ENCODE measurements at places on chromosomes 5 and 9. TPM values are rescaled to one million over a fixed set of nuclear protein-coding genes. Genes with fewer than 3 reads are reported as not detected.

Gene PCDHB14
- total RNA-seq: 1.5 TPM

Gene HMGCR
- 178 TPM for total RNA-seq

Gene GPSM1
- total RNA-seq: 22.1 TPM

Gene ENTPD8
- total RNA-seq: 0.90 TPM

Gene HAVCR2
- total RNA-seq: not detected

Gene PLPP7
- 2.4 TPM for total RNA-seq

DNA sequence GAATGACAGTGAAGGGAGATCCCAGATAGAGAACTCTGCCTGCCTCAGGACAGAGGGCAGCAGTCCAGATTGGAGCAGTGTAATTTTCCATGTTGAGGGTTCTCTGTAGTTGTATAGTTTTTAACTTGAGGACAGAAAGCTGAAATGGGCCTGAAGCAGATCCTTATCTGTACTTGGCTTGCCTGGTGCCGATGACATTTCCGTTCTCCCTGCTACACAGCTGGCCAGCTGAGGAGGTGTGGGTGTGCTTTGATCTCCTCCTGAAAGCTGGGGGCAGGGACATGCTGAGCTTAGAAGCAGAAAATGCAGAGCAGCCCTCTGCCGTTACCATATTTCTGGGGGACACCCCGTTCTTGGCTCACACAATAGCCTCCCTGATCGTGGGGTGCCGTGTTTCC lies 10.5 kb downstream of the GLRX start:
- no peak for DNase-seq
- no peak overlapping the region for H3K4me3 ChIP-seq
- no peaks in the 10 kb centered on the region for H3K27me3 ChIP-seq
- H3K4me1 ChIP-seq: peaks cover 2% of the 10 kb centered on the region

DNA sequence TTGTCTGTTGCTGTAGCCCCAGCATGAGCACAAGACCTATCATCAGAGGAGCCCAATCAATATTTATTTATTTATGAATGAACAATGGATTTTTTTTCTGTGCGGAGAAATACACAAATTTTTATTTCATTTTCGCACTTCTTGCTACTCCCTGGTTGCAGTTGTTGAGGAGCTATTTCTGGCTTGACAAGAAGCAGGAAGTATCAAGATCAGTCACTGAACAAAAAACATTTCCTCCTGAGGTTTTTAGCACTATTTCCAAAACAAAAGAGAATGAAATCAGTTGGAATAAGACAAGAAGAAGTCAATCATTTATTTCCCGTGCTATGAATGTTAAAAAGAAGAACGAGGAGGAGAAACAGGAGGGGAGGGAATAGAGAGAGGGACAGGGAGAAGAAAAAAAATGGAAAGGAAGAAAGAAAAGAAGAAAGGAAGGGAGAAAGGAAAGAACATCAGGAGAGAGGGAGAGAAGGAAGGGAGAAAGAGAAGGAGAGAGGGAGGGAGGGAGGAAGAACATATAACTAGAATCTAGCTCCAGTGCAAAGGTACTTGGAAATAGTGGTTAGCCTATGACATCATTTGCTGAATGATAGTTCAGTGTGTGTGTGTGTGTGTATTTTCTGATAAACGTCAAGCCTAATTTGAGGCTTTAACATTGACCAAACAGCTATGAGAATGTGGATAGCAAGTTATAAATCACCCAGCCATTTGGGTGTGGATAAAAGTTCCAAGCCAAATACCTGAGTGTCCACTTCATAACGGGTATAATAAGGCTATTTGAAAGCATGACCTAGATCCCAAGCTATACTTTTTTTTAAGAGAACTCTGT lies 586.0 kb downstream of the EBF1 start:
- no peaks in the 10 kb centered on the region for H3K36me3 ChIP-seq
- H3K4me3 ChIP-seq: no peak overlapping the region
- H3K27ac ChIP-seq: no peak overlapping the region
- no peaks in the 10 kb centered on the region for H3K27me3 ChIP-seq
- no peak for DNase-seq

- peaks cover 6% of the 10 kb centered on the region for H3K4me1 ChIP-seq
- no peak overlapping the region for H3K27ac ChIP-seq
- peaks cover 2% of the 10 kb centered on the region for H3K36me3 ChIP-seq
Observed at GRCh38 chr5:115869256-115869795, 27.6 kb downstream of the AP3S1 start.

GRCh38 chr5:149429839-149430721 lies 51.0 kb upstream of the IL17B start:
- 0 out of 2 replicates have a peak, but pooled peaks cover under 1% of the 10 kb centered on the region for H3K4me1 ChIP-seq
- no peak overlapping the region for H3K4me3 ChIP-seq
- H3K27me3 ChIP-seq: no peaks in the 10 kb centered on the region
- DNase-seq: peak; percentile 75
- no peak overlapping the region for H3K27ac ChIP-seq
- H3K36me3 ChIP-seq: no peaks in the 10 kb centered on the region

- H3K4me3 ChIP-seq: no peak overlapping the region
- no peak overlapping the region for H3K27ac ChIP-seq
- no peak for DNase-seq
- H3K27me3 ChIP-seq: no peaks in the 10 kb centered on the region
- H3K4me1 ChIP-seq: no peaks in the 10 kb centered on the region
- no peaks in the 10 kb centered on the region for H3K36me3 ChIP-seq
Observed at GRCh38 chr9:107732781-107733522, 243.4 kb upstream of the KLF4 start.

DNA sequence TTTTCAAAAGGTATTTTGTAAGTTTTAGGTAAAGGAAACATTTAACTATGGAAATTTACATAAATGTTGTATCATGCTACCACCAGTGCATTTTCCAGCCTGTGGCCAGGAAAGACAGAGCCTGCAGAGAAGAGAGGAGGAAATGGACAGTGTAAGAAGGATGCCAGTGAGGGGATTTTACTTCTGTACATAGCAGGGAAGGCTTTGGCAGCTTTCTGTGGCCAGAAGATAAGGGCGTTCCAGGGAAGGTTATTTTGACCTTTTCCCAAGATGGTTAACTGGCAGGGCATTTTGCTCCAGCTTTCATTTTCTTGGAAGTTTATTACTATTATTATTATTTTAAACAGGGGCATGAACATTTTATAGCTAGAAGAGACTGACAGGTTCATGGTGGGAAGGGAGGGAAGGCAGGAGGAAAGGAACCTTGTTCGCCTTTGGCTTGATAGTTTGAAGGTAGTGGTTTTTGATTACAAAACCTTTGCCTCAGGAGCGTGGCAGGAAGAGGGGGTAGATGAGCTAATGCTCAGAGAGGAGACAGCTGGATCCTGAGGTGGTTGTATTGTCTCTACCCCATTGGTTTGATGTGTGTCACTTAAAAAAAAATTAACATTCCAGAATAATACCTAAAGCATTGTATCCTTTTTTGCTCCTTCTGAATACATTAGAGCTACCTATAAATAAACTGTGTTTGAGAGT lies 4.1 kb downstream of the ISOC1 start:
- H3K27me3 ChIP-seq: no peaks in the 10 kb centered on the region
- no peak for DNase-seq
- H3K4me1 ChIP-seq: no peaks in the 10 kb centered on the region
- H3K4me3 ChIP-seq: no peak overlapping the region
- H3K36me3 ChIP-seq: no peaks in the 10 kb centered on the region

DNA sequence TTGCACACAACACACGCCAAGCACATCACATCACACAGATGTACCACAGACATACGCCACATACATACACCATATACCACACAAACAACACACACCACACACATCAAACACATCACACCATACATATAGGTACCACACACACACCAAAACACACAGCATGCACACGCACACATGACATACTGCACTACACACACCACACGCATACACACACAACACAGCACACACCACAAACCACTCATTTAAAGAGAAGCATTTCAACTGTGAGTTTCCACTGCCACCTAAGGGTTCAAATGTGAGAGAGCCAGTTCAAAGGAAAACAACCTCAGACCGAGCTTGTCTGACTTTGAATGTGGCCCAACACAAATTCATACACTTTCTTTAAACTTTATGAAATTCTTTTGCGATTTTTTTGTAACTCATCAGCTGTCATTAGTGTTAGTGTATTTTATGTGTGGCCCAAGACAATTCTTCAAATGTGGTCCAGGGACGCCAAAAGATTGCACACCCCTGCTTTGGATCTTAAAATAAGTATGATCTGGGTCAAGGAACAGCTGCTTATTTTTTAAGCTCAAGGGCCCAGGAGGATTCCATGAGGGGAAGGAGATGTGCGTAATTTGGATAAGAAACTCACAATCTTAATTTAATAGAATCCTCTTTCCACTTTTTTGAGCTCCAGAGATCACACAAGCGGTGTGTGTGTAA lies 494.6 kb downstream of the GADD45G start:
- H3K36me3 ChIP-seq: no peaks in the 10 kb centered on the region
- no peaks in the 10 kb centered on the region for H3K4me1 ChIP-seq
- no peaks in the 10 kb centered on the region for H3K27me3 ChIP-seq
- DNase-seq: no peak

DNA sequence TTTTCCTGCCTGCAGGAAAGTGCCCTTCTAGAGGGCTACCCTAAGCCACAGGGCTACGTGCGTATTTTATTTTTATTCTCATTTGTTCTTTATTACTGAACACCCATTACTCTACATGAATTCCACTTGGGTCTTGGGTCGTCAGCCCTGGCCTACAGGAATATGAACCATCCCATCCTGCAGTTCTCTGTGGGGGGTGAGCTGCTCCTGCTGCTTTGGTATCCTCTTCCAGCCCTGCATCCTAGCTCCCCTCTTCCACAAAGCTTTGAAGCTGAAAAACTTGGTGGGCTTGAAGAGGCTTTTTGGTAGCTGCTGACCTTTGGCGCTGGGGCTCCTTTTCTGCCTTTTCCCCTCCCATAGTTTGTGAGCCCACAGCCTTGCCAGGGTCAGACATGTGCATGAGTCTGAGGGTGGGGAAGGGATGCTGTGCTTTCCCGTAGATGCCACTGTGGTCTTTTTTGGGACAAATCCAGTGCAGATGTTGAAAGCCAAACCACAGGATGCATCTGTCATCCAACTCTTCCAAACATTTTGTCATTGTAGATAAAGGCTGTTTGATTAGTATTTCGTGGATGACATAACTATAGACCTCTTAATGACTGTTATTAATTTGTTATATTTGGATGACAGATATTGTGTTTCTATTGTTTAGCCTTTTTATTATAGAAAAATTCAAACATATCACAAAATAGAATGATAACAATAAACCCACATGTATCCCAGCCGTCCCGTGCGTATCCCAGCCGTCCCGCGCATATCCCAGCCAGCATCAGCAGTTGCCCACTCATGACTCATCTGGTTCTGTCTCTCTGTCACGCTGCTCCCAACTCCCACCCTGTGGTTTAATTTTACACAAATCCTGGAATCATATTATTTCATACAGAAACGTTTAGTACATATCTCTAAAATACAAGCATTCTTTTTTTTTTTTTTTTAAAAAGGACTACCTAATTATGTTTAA lies 43.9 kb downstream of the SLC46A2 start:
- H3K27me3 ChIP-seq: no peaks in the 10 kb centered on the region
- H3K4me3 ChIP-seq: no peak overlapping the region
- H3K27ac ChIP-seq: no peak overlapping the region
- H3K36me3 ChIP-seq: no peaks in the 10 kb centered on the region
- H3K4me1 ChIP-seq: peaks cover 8% of the 10 kb centered on the region

DNA sequence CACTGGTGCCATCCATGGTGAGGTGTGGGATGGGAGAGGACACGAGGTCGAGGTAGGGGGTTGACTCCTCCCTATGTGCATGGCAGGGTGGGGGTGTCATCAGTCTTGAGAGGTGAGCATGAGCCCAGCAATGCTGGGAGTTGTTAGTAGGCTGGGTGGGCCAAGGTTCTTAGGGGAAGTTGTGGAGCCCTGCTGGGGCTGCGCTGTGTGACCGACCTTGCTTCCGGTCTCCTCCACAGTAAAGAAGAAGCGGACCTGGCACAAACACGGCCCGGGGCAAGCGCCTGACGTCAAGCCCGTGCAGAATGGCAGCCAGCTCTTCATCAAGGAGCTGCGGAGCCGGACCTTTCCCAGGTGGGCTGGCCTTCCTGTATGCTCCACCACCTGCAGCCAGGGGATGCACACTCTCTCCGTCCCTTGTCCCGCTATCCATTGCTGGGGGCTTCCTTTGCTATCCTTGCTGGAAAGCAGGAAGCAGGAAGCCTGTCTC lies 59.8 kb downstream of the PHF2 start:
- no peak overlapping the region for H3K27ac ChIP-seq
- H3K4me3 ChIP-seq: no peak overlapping the region
- H3K36me3 ChIP-seq: peaks cover 34% of the 10 kb centered on the region
- no peaks in the 10 kb centered on the region for H3K4me1 ChIP-seq
- H3K27me3 ChIP-seq: no peaks in the 10 kb centered on the region

DNA sequence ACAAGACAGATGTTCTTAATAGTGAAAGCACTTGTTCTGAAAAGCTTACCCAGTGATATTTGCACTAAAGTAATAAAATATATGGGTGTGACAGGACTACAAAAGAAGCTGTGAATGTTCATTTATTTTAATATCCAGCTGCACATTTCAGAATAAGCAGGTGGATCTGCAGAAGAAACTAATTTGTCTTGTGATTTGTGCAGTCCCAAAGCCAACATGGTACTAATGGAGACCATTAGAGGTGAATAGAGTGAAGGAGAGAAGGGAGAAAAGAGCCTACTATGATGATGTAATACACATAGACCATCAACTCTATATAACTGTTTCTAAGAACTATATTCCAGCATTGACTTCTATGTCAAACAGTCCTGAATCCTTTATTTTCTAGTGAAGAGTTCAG lies 362.8 kb downstream of the ISL1 start:
- no peak overlapping the region for H3K27ac ChIP-seq
- no peak for DNase-seq
- H3K27me3 ChIP-seq: no peaks in the 10 kb centered on the region
- no peaks in the 10 kb centered on the region for H3K4me1 ChIP-seq
- H3K36me3 ChIP-seq: peaks cover 11% of the 10 kb centered on the region

DNA sequence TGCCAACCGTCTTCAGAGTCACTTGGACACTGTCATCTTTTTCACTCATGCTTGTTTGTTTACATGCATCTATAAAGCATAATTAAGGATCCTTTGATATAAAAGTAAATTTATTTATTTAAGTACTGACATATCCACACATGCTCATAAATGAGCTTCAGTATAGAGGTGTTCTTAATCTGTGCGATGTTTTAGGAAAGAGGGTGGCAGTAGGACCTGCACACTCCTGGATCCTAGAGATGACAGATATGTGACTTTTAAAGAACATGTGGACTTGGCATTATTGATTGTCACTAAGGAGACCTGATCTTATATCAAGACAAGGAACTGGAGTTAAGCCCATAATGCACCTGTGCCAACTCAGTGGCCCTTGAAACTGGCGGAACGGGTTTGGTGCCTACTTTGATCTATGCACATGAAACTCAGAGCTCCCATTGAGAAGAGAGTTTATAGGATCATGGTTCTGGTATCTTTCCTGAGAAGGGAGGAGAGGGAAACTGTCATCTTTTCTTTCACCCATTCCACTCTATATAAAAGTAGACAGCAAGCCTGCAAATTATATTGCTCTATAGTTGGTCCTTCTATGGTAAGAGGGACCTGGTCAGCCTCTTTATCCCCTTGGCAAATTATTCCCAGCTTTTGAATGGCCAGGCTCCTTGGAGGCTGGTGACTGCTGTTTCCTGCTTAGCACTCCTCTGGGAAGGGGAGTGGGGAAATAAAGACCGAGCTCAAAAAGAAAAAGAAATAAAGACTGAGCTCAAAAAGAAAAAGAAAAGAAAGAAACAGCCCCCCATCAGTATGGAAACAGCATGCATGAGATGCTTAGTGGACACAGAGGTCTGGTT lies 57.8 kb upstream of the LIFR start:
- H3K4me3 ChIP-seq: no peak overlapping the region

Measured in H9 (cell line).